ENCODE measurements at places on chromosomes 2 and 18. TPM values are rescaled to one million over a fixed set of nuclear protein-coding genes. Genes with fewer than 3 reads are reported as not detected.

Gene ZSCAN30
- 21.6 TPM for total RNA-seq

Gene TCF23
- not detected for total RNA-seq

Gene HOXD10
- not detected for total RNA-seq

Gene MAP3K19
- total RNA-seq: not detected

Gene MYOM1
- total RNA-seq: 0.13 TPM

Gene HOXD13
- not detected for total RNA-seq
